Activated CD4-positive, alpha-beta memory T cell treated with anti-CD3 and anti-CD28 coated beads, Interleukin-2, amount 10 ng/mL, durations not matched to agents 7 days and 5 days (primary cell): ENCODE measurements at places on chromosomes 2 and 18. TPM values are rescaled to one million over a fixed set of nuclear protein-coding genes. Genes with fewer than 3 reads are reported as not detected.

ATP6V1C2 gene
- total RNA-seq = not detected

- DNase-seq = no peak
- H3K27ac ChIP-seq = no peak overlapping the region
- no peaks in the 10 kb centered on the region for H3K27me3 ChIP-seq
- no peaks in the 10 kb centered on the region for H3K36me3 ChIP-seq
These were observed 586.8 kb downstream of the DSC3 start for GRCh38 chr18:30455741-30456140.

ROCK2 gene
- total RNA-seq = 22.6 TPM

- peak overlapping the region; percentile 73 for H3K4me3 ChIP-seq
- H3K4me1 ChIP-seq = peaks cover 45% of the 10 kb centered on the region
- H3K27ac ChIP-seq = peak overlapping the region; percentile 98
- peaks cover 50% of the 10 kb centered on the region for H3K36me3 ChIP-seq
These were observed 10.5 kb upstream of the MTERF4 start for GRCh38 chr2:241112592-241112991.

DNA sequence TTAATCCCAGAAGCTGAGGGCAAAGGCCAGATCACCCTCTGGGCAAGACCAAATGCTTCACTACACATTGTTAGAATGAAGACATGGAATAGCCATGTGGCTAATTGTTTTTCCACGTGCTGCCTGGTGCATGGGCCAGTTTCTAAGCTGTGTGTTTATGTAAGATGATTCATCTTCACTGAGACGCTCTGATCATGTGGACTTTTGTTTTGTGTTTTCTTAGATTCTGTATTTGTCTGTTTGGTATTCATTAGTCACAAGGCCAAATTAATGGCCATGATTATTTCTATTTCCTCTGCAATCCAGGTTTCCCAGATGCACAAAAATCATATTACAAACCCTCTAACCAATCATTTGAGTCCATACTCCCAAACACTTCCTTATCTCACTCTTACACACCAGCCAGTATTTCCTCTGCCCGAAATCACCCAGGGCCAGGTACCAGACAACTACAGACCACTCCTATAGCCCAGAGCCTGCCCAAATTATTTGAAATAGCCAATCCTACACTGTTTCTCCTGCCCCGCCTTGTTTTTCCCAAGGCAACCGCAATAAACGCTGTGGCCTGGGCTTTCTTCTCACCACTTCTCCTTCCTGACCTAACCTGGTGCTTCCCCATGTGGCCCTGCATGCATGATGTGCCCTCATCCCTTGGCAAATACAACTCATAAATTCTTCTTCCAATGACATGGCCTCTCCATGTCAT lies 94.2 kb upstream of the SP3 start:
- DNase-seq = no peak
- H3K36me3 ChIP-seq = no peaks in the 10 kb centered on the region
- no peak overlapping the region for H3K4me3 ChIP-seq
- peaks cover 16% of the 10 kb centered on the region for H3K27me3 ChIP-seq
- H3K27ac ChIP-seq = no peak overlapping the region

RESP18 gene
- total RNA-seq = not detected

DNA sequence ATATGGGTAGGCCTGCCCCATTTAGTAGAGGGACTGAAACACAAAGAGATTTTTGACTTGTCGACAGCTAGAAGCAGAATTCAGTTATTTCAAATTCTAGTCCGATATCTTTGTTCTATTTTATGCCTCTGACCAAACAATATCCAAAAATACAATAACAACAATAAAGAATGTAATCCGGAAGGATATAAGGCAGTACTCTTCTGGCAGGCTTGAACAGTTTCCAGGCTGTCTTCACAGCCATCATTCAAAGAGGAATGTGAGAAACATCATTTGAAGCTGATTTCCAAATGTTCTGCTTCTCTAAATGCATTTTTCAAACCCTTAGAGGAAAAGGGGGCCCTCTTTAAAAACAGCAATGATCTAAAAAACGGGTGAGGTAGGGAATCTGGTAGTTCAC lies 36.7 kb upstream of the SPTBN1 start:
- peaks cover 7% of the 10 kb centered on the region for H3K27me3 ChIP-seq
- peaks cover 15% of the 10 kb centered on the region for H3K4me1 ChIP-seq
- DNase-seq = no peak
- H3K4me3 ChIP-seq = no peak overlapping the region
- H3K36me3 ChIP-seq = peaks cover 2% of the 10 kb centered on the region

DNA sequence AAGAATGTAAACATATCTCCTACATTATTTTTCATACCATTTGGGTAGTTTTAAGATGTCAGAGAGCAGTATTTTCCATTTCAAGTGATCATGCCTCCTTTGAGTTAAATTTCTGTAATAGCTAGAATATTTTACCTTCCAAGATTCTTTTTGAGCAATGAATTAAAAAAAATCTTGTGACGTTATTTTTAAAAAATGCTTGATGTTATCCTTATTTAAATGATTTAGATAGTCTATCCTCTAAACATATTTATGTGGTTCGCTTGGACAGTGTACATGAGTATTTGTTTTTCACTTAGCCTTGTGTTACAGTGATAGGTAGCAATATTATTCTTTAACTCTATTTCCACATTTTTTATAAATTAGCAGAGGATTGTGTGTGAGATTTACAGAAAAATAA lies 639.2 kb upstream of the CDH2 start:
- H3K36me3 ChIP-seq = no peaks in the 10 kb centered on the region
- no peaks in the 10 kb centered on the region for H3K4me1 ChIP-seq
- no peak overlapping the region for H3K4me3 ChIP-seq
- no peak for DNase-seq
- H3K27me3 ChIP-seq = no peaks in the 10 kb centered on the region

- no peak overlapping the region for H3K27ac ChIP-seq
- no peak overlapping the region for H3K4me3 ChIP-seq
- no peaks in the 10 kb centered on the region for H3K27me3 ChIP-seq
These were observed 567.0 kb upstream of the SOX11 start for GRCh38 chr2:5125017-5125730.

DNA sequence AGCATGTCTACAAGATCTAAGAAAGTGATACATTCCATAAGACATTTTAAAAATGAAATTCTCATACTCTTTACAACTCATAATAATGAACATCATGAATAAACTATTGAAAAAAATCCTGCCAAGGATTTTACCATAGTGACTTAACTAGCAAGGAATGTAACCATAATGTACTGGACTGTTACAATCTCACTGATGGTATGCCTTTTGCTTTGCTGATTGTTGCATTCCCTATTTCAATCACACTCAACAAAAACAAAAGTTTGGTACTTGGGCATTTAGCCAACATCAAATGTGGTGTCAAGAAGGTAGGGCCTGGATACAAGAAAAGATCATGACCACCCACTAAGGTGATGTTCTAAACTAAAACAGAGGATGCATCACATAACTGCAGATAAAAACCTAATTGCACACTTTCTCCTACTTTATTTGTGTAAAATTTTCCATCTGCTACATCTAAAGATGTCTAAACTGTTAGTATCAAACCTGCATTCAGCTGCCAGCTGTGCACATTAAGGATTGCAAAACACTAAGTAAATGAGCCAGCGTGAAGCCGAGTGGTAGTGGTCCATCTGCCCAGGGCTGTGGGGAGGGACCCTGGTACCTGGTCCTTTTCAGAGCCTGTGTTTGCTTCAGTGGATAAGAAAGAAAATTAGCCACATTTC lies 564.4 kb downstream of the ZEB2 start:
- no peaks in the 10 kb centered on the region for H3K4me1 ChIP-seq
- peaks cover 3% of the 10 kb centered on the region for H3K36me3 ChIP-seq
- no peaks in the 10 kb centered on the region for H3K27me3 ChIP-seq
- H3K27ac ChIP-seq = no peak overlapping the region
- no peak for DNase-seq
- no peak overlapping the region for H3K4me3 ChIP-seq

DNA sequence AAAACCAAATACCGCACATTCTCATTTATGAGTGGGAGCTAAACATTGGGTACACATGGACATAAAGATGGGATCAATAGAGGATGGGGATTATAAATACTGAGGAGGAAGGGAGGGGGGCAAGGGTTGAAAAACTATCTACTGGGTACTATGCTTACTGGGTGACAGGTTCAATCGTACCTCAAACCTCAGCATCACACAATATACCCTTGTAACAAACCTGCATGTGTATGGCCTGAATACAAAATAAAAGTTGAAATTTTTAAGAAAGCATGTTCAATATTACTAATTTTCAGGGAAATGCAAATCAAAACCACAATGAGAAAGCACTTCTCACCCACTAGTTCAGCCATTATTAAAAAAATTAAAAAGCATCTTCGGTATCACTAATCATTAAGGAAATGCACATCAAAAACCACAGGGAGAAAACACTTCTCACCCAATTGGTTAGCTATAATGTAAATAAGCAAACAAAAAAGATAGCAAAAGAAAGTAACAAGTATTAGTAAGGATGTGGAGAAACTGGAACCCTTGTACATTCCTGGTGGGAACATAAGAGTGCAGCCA lies 99.3 kb upstream of the STON1 start:
- H3K36me3 ChIP-seq = no peaks in the 10 kb centered on the region
- no peak for DNase-seq
- H3K27ac ChIP-seq = no peak overlapping the region
- peaks cover 4% of the 10 kb centered on the region for H3K4me1 ChIP-seq
- H3K4me3 ChIP-seq = no peak overlapping the region

ANKRD30BL gene
- total RNA-seq = not detected

DNA sequence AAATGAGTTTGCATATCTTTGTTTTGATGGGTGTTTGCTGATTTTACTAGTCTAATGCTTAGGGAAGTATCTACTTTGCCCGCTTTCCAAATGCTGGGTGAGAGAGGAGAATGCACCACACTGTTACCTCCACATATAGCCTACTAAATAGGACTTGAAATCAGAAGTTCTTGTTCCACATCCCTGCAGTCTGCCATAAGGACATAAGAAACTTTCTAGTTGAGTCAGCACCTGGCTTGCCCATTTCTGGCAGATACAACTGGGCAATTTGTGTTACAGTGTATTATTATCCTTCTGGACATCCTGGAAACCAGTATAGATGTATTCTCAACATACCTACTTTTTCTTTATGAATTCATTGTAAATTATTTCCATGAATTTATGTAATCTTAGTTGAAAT lies 29.5 kb downstream of the ANXA4 start:
- H3K36me3 ChIP-seq = peaks cover 22% of the 10 kb centered on the region
- no peak for DNase-seq
- H3K27me3 ChIP-seq = no peaks in the 10 kb centered on the region
- H3K4me1 ChIP-seq = peaks cover 82% of the 10 kb centered on the region
- no peak overlapping the region for H3K4me3 ChIP-seq
- H3K27ac ChIP-seq = no peak overlapping the region

DNA sequence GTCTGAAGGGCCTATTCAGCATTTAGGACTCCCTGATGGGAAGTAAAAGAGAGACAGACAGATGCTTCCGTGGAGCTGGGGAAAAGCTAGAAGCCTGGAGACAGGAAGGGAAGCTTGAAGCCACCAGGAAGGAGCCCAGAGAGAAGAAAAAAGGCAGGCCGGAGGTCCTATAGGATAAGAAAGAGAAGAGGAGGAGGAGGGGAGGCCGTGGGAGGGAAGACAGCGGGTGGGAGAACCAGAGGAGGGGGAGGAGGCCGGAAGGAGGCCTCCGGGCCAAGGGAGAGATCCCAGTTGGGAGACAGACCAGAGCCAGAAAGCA lies 107.1 kb upstream of the PKDCC start:
- no peak overlapping the region for H3K27ac ChIP-seq
- no peaks in the 10 kb centered on the region for H3K36me3 ChIP-seq
- DNase-seq = no peak
- H3K4me3 ChIP-seq = no peak overlapping the region

GRCh38 chr2:222575618-222576017 lies 80.3 kb downstream of the FARSB start:
- peaks cover 25% of the 10 kb centered on the region for H3K4me1 ChIP-seq
- H3K36me3 ChIP-seq = peaks cover 28% of the 10 kb centered on the region
- no peak for DNase-seq
- H3K27me3 ChIP-seq = no peaks in the 10 kb centered on the region
- no peak overlapping the region for H3K27ac ChIP-seq
- no peak overlapping the region for H3K4me3 ChIP-seq

DNA sequence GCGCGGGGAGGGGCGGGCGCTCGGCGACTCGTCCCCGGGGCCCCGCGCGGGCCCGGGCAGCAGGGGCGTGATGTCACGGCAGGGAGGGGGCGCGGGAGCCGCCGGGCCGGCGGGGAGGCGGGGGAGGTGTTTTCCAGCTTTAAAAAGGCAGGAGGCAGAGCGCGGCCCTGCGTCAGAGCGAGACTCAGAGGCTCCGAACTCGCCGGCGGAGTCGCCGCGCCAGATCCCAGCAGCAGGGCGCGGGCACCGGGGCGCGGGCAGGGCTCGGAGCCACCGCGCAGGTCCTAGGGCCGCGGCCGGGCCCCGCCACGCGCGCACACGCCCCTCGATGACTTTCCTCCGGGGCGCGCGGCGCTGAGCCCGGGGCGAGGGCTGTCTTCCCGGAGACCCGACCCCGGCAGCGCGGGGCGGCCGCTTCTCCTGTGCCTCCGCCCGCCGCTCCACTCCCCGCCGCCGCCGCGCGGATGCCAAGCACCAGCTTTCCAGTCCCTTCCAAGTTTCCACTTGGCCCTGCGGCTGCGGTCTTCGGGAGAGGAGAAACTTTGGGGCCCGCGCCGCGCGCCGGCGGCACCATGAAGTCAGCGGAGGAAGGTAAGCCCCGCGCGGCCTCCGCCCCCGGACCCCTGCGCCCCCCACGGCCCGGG lies at the start of gene NFATC1:
Gene NFATC1 (plus strand): TSS at position 170 of the 644 bp plus-strand sequence. CDS start 295 bp downstream, at position 465.
- peaks cover 5% of the 10 kb centered on the region for H3K36me3 ChIP-seq
- H3K4me1 ChIP-seq = peaks cover 24% of the 10 kb centered on the region
- no peak within 1 kb of the TSS for H3K27ac ChIP-seq
- peak; percentile 57 for DNase-seq
- H3K4me3 ChIP-seq = peak within 1 kb of the TSS; percentile 75
- H3K27me3 ChIP-seq = peaks cover 24% of the 10 kb centered on the region

- peak overlapping the region; percentile 98 for H3K27ac ChIP-seq
- no peaks in the 10 kb centered on the region for H3K27me3 ChIP-seq
- H3K4me1 ChIP-seq = peaks cover 31% of the 10 kb centered on the region
- peaks cover 28% of the 10 kb centered on the region for H3K36me3 ChIP-seq
- peak; percentile 72 for DNase-seq
- no peak overlapping the region for H3K4me3 ChIP-seq
These were observed 154.3 kb downstream of the EIPR1 start for GRCh38 chr2:3223080-3223923.

OR6B2 gene
- not detected for total RNA-seq

RFTN2 gene
- not detected for total RNA-seq

DNA sequence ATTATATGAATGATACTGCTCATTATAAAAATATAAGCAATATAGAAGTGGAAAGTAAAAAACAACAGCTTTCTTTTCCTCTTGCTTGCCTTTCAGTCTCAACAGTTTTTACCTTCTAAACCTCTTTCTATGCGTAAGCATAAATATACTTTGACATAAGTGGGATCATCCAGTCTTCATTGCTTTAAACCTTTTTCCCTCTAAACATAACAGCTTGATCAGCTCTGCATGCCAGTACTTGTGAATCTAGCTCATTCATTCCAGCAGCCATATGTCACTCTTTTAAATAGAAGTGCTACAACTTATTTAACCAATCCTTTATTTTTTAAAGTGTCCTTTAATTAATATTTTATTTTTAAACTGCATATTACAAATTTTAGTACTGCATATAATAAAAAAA lies 88.1 kb downstream of the TTC27 start:
- H3K27ac ChIP-seq = no peak overlapping the region
- H3K4me1 ChIP-seq = peaks cover 8% of the 10 kb centered on the region
- H3K4me3 ChIP-seq = no peak overlapping the region
- no peaks in the 10 kb centered on the region for H3K27me3 ChIP-seq
- DNase-seq = no peak

ZNF385B gene
- not detected for total RNA-seq

CKAP2L gene
- total RNA-seq = 66.3 TPM

- H3K4me3 ChIP-seq = no peak overlapping the region
- H3K27me3 ChIP-seq = no peaks in the 10 kb centered on the region
- DNase-seq = no peak
- H3K4me1 ChIP-seq = no peaks in the 10 kb centered on the region
- H3K27ac ChIP-seq = no peak overlapping the region
These were observed 17.4 kb downstream of the PTCD3 start for GRCh38 chr2:86123328-86123925.
